Hypothalamus (tissue), 51 donors: ENCODE measurements at places on chromosomes 1 and 21.
A peak's percentile ranks its signal among the peaks of the same experiment; 100 is the strongest.

GRCh38 chr1:169161496-169162194 is 55.2 kb downstream of the ATP1B1 start:
- no peak for DNase-seq

DNA sequence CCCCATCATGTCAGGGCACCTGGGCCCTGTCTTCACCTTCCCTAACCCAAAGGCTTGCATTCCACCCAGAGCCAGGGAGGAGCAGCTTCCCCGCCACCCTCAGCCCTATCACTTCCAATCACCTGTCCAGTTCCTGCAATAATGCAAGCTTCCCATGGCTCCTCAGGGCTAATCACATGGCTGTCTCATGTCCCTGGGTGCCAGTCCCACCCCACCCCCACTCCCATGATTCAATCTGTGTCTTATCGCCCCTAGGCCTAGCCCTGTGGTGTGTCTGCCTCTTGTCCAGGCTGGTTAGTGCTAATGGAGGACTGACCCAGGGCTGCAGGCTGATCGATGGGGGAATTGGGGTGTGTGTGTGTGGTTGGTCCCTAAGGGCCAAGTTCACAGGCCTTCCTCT is 11.0 kb upstream of the PEAR1 start:
- no peak for DNase-seq

DNA sequence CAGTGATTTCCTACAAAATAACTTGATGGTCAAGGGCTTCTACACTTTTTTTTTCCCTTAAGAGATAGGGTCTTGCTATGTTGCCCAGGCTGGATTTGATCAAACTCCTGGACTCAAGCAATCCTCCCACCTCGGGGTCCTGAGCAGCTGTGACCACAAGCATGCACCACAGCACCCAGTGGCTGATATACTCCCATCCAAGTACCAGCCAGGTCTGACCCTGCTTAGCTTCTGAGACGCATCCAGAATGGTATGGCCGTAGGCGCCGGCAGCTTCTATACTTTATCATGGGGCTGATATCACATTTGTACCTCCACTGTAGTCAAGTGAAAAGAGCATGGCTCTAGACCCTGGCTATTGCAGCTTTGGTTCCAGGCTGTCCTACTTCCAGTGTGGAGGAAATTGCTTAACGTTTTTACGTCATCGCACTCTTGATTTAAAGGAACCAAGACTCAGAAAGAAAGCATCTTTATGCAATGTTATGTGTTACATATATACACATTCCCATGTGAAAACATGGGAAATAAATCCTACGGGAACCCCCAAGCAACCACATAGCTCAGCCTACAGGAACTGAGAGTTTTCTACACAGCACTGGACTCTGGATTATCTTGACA is 39.5 kb downstream of the PDPN start:
- no peak for DNase-seq

GRCh38 chr1:97245682-97246081 is 524.1 kb downstream of the PTBP2 start:
- DNase-seq = no peak

DNA sequence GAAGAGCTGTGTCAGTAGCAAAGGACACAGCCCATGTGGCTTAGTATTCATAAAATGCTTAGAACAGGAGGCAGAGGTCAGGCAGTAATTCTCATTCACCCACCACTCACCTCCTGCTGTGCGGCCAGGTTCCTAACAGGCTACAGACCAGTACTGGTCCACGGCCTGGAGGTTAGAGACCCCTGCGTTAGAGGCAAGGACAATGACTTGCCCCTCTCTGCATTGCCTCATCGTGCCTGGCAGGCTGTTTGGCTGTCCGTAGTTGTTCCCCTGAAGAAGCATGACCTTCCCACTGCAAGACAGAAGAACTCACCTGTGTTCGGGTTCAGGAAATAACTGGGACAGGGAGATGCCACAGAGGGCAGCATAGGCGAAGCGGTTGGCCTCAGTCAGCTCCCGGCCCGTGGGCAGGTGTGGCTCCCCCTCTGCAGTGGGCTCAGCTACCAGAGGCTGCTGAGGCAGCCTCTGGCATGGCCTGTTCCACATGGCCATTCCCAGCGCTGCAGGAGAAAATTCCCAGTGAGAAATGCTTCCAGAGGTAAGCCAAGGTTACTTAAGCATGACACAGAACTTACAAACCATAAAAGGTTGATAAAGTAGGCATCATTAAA is 19.3 kb downstream of the TMCO4 start:
- DNase-seq = no peak

- DNase-seq = no peak
Observed at GRCh38 chr1:111959436-111959835, 30.0 kb downstream of the KCND3 start.

DNA sequence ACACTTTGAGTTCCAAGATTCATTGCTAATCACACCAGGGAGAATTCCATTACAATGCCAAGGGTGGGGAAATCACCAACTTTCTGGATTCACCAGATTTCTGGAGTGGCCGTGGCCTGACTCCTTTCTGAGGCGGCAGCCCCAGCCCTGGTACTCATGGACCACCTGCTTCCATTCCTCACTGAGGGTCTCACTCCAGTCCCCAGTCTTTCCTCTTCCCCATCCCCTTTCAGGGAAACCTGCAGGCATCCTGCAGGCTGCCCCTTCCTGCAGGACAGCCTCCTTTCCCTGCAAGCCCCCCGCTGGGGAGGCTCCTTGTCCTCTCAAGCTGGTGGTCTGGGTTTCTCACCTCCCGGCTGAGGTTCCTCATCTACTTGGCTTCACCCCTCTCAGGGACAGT is 12.7 kb upstream of the CDK18 start:
- DNase-seq = no peak

DNA sequence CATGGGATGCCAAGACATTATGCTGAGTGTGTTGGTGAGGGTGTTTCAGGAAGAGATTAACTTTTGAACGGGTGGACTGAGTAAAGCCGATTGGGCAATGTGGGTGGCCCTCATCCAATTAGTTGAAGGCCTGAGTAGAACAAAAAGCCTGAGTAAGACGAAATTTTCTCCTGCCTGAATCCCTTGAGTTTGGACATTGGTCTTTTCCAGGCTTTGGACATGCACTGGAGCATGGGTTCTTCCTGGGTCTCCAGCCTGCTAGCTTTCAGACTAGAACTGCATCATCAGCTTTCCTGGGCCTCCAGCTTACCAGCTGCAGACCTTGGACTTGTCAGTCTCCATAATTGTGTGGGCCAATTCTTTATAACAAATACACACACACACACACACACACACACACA is 63.6 kb downstream of the NIBAN1 start:
- no peak for DNase-seq

- no peak for DNase-seq
Observed at GRCh38 chr1:235500971-235501540, 3.2 kb downstream of the B3GALNT2 start.

GRCh38 chr1:3504151-3504821 is 49.8 kb downstream of the ARHGEF16 start:
- DNase-seq = peak; percentile 76

- DNase-seq = no peak
Observed at GRCh38 chr1:206687915-206688442, 3.3 kb downstream of the MAPKAPK2 start.

- no peak for DNase-seq
Observed at GRCh38 chr1:207244409-207244801, 77.1 kb upstream of the CD55 start.

GRCh38 chr1:239125027-239125426 is 261.3 kb upstream of the CHRM3 start:
- peak; percentile 1 for DNase-seq

DNA sequence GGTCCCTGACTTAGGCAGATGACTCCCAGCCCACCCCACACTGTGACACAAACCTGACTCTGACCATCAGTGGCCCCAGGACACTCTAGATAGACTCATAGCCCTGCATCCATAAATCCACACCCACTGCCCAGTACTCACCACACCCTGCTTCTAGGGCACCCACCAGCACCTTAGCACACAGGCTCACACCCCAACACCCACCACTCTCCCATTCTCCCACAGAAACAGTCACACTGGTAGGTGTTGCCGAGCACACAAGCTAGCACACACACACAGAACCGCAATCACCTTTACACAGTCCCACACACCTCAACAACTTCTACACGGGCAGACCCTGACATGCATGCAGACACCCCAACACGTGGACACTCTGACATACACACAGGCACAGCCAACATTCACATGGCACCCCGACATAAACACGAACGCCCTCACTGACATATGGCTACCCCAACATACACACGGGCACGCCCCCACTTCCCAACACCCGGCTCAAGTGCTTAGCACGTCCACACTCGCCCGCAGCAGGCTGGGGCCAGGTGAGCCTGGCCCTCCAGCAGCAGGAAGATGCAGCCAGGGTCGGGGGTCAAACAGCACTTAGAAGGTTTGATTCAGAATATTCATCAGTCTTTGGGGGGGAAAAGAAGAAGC is 105.5 kb upstream of the TARDBP start:
- no peak for DNase-seq

- DNase-seq = no peak
Observed at GRCh38 chr21:26032263-26032662, 138.3 kb downstream of the APP start.

DNA sequence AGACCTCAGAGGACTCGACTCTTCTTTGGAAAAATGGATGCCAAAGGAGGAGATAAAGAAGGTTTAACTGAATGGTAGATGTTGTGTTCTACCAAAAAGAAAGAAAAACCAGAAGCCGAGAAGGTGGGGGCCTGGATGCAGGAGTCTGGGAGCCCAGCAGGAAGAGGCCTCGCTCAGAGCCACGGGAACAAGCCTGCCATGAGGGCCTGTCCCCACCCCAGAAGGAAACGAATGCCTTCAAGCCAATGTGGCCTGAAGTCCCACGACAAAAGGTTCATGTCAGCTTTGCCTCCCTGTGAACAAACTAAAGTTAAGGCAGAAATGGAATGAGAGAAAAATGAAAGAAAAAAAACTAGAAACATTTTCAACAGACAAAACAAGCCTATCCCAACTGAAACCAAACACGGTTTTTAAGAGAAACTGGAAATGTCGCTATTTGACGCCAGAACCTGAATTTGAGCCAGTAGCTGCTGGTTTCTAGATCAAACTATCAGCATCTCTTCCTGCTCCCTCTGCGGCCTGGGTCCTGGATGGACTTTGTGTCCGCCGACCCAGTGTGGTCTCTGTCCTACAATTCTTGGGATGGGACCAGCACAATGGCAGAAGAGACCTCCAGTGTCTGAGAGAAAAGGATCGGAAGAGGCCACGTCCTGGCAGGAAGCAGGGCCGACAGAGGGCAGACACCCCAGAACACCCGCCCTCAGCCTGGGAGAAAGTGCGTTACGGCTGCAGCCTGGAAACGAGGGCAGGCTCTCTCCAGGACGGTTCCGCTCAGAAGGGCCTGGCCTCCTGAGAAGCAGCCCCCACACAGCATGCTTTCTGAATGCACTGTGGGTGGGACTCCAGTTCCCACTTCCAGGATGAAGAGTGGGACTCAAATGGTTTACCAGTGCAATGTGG is 35.2 kb downstream of the SLC45A1 start:
- DNase-seq = no peak
